ENCODE measurements at places on chromosomes 2 and 18. TPM values are rescaled to one million over a fixed set of nuclear protein-coding genes. Genes with fewer than 3 reads are reported as not detected.

The OXER1 gene
- total RNA-seq, result 1.1 TPM

- DNase-seq, result no peak
These were observed 18.1 kb downstream of the SMAD2 start for GRCh38 chr18:47912343-47912742.

- DNase-seq, result no peak
These were observed 607.3 kb downstream of the ERBB4 start for GRCh38 chr2:211931314-211931713.

DNA sequence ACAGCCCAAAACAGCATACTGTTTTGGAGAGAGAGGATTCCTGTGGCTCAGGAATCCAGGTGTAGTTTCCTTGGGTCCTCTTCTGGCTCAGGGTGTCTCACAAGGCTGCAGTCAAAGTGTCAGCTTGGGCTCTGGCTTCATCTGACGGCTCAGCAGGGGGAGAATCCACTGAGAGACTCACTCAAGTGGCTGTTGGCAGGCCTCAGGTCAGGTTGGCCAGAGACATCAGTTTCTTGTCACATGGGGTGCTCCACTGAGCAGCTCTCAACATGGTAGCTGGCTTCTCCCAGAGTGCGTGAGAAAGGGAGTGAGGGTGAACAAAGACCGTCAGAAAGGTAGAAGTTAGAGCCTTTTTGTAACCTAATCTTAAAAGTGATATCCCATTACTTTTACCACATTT lies 168.4 kb downstream of the SOCS6 start:
- no peak for DNase-seq

- no peak for DNase-seq
These were observed 162.5 kb downstream of the TTC32 start for GRCh38 chr2:19739256-19739655.
